T-helper 9 cell (primary cell): ENCODE measurements at places on chromosomes 7 and 10.

GRCh38 chr10:32357056-32357735, 10.2 kb upstream of the EPC1 start:
- DNase-seq: no peak

- no peak for DNase-seq
These were observed 1.1 kb upstream of the GIMAP4 start for GRCh38 chr7:150566123-150566522.

DNA sequence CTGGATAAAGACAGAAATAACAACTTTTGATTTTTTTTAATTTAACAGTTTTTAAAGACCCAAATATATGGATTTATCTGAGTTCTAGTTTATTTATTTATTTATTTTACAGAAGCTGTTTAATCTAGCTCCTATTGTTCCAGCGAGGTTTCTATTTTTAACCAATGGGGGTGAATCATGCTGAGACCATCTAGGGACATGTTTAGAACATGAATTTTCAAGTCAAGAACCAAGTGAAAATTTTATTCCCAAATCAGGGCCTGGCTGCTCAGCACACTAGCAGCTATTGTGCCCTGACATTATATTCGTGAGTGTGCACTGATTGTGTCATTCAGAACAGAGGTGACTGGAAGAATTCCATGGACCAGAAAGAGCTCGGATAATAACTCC, 24.6 kb upstream of the MPP7 start:
- DNase-seq: no peak

DNA sequence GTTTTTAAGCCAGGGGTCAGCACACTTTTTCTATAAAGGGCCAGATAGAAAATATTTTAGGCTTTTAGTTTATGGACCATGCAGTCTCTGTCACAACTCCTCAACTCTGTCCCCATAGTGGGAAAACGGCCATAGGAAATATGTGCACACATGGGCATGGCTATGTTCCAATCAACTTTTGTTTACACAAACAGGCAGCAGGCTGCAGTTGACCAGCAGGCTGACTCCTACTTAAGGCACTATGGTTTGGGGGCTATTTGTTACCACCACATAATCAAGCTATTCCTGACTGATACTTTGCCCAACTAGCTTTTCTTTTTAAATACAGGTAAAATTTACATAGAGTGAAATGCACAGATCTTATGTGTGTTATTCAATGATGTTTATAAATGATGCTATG, 362.4 kb downstream of the LRMDA start:
- no peak for DNase-seq

GRCh38 chr10:108696792-108697477, 1226.4 kb downstream of the XPNPEP1 start:
- DNase-seq: no peak

DNA sequence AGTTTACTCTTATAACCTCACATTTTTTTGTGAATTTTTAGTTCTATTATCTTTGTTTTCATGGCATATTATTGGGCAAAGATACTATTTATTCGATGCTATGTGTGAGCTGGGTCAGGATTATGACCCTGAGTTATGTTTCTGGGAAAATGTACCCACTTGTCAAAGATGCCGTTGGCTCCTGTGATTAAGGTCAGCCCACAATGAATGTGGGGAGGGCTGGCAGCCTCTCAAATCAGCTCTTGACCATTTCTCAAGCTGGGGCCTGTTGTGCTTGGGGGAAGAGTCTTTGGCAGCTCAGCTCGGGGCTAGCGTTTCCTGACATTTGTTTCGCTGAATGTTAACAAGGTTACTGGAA, 97.5 kb downstream of the TCF7L2 start:
- no peak for DNase-seq

DNA sequence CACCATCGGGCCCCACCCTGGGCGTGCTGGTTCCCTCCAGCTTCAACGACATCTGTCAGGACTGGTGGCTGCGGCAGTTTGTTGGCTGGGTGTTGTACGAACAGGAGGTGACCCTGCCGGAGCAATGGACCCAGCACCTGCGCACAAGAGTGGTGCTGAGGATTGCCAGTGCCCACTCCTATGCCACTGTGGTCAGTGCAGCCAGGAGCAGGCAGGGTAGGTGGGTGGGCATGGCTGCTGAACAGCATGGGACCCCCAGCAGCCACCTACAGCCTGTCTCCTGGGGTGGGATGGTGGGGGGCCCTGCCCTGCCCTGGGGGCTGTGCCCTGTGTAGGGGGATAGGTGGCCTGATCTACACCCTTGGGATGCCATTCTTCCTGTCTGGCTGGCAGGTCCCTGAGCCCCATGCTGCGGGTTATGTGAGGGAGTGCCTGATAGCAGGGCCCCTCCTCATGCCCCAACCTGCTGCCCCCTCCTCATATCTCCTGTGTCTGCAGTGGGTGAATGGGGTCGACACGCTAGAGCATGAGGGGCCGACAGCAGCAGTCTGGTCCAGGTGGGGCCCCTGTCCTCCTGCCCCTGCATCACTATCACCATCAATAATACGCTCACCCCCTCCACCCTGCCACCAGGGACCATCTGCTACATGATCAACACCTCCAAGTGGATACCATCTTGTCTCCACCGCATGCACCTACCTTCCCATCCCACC, 56.9 kb downstream of the ZNF727 start:
- no peak for DNase-seq

DNA sequence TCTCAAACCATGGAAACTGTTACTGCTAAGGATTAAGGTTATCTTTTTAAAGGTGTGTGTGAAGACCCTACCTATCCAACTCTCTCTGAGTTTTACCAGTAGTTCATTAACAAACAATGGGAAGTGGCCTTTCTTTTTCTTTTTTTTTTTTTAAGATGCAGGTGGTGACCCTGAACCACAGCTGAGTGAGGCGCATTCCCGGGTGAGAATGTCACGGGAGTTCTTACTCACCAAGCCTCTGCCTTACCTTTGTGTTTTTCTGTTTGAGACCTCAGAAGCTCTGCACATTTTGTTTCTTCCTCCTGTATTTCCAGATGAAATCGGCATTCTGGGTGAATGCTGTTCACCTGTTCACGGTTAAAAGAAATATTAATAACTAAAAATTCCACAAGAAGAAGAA, 2.5 kb downstream of the VIPR2 start:
- no peak for DNase-seq

- DNase-seq: no peak
These were observed 1.5 kb downstream of the BZW2 start for GRCh38 chr7:16647435-16647960.

- no peak for DNase-seq
These were observed 36.4 kb upstream of the WAC start for GRCh38 chr10:28496481-28496961.

DNA sequence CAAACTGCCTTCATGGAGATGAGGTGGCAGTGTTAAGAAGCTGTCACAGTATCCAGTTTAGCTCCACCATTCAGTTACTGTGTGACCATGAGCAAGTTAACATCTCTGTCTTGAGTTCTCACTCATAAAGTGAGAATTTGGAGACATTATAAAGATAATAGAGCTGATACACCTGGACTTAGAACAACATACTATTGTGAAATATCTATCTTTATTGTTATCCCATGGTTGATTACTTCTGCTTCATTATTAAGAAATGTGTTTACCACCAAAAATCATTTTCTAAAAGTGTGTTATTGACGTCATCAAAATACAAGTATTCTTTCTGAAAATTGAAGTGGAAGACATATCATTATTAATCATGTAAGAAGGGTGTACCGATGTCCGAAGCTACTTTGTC, 166.9 kb downstream of the SEMA3A start:
- no peak for DNase-seq

- peak; percentile 60 for DNase-seq
These were observed 605 bp upstream of the NFKB2 start for GRCh38 chr10:102394801-102395399.

GRCh38 chr10:78295242-78295641, 261.6 kb downstream of the RPS24 start:
- no peak for DNase-seq

GRCh38 chr7:132446666-132447278, 129.5 kb downstream of the PLXNA4 start:
- DNase-seq: no peak

GRCh38 chr7:25759748-25760147, 392.2 kb upstream of the NFE2L3 start:
- no peak for DNase-seq

DNA sequence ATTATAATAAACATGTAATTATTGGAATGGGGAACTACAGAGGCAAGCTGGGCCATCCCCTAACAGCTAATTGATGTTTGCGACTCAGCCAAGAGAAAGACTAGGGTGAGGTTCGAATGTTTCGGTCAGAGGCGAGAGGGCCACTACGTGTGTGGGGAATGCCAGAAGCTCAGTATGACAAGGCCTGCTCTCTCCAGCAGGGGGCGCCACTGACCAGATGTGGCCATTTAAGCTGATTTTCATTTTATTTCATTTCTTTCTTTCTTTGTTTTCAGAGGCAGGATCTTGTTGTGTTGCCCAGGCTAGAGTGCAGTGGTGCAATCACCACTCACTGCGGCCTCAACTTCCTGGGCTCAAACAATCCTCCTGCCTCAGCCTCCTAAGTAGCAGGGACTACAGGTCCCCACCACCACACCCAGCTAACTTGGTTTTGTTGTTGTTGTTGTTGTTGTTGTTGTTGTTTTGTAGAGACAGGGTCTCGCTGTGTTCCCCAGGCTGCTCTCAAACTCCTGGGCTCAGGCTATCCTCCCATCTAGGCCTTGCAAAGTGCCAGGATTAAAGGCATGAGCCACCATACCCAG, 38.1 kb downstream of the TMEM130 start:
- peak; percentile 34 for DNase-seq

DNA sequence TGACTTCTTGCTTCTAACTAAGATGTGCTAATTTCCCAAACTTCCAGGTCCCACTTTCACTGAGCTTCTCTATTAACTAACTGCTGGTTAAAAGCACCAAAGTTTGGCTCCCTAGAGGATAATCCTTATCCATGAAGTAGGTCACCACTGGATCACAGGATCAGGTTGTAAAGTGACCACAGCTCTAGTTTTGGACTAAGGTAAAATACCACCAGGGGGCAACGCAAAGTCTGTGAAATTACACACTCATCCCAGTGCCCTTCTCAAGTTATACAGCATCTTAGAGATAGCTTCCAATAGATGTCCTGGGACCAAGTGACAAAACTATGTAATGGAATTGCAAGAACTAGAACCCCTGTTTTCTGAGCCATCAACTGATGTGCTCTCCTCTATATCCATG, 116.4 kb upstream of the ASAH2 start:
- no peak for DNase-seq

- DNase-seq: no peak
These were observed 25.1 kb downstream of the SGCE start for GRCh38 chr7:94630855-94631254.

- DNase-seq: no peak
These were observed 11.2 kb upstream of the JAKMIP3 start for GRCh38 chr10:132054564-132054963.
